ENCODE measurements at places on chromosomes 1 and 21. TPM values are rescaled to one million over a fixed set of nuclear protein-coding genes. Genes with fewer than 3 reads are reported as not detected.

MROH9 gene
- 0.24 TPM for total RNA-seq

DNA sequence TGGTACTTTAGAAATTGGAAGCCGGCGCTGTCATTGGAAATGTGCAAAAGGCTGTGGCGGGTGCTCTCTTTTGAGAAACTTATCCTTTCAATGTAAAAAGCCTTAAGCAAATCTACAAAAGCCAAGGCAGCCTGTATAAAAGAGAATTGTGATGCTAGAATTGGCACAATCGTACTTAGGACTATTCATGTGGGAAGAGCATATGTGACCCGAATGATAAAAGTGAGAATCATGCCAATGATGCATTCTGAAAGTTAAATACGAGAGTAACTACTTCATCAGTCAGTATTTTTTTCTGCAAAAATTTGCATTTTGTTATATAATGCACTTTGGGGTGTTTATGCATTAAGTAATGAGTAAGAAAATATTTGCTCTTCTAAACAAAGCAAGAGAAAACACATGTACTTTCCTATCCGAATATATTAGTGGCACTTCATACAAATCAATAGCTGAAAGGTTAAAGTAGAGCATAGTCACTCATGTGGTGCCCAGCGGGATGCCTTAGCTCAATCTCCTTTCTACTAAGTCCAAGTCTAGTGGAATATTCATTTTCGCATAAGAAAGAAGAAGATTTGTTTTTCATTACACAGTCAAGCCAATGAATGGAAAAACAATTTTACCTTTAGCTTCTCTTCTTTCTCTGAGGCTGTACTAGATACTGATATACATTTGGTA, 1256.6 kb upstream of the B3GALT2 start:
- no peak for DNase-seq

MSTO1 gene
- 29.6 TPM for total RNA-seq

UTS2 gene
- not detected for total RNA-seq

Data from posterior vena cava (tissue), 2 donors.